ENCODE measurements at places on chromosomes 2 and 18. TPM values are rescaled to one million over a fixed set of nuclear protein-coding genes. Genes with fewer than 3 reads are reported as not detected.

GRCh38 chr2:232018181-232018580 is 56.7 kb downstream of the DIS3L2 start:
- no peak for DNase-seq

DNA sequence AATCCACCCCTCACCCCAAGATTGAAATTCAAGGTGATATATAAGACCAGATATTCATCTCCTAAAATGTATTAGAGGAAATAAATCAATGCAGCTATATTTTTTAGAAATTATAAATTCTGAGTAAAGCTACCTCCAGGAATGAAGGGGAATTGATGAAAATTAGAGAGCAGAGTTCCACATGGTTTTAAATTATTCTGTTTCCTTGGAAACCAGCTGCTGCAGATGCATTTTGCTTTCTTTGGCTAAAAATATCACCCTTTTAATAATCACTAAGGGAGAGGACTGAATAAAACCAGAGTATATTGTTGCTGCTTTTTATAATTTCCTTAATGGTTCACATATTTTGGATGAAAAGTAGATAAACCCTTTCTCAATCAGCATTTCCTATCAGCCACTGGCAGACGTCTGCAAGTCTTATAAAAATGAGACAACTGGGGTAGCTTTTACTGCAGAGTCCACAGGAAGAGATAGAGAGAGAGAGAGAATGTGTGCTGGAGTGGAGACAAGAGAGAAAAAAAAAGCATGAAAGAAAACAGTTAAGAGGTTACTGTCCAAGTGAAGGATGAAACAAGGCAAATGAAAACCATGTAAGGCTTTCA is 2.0 kb downstream of the CSRNP3 start:
- no peak for DNase-seq

- DNase-seq = no peak
These were observed 28.6 kb upstream of the TMEM87B start for GRCh38 chr2:112026509-112026908.

DNA sequence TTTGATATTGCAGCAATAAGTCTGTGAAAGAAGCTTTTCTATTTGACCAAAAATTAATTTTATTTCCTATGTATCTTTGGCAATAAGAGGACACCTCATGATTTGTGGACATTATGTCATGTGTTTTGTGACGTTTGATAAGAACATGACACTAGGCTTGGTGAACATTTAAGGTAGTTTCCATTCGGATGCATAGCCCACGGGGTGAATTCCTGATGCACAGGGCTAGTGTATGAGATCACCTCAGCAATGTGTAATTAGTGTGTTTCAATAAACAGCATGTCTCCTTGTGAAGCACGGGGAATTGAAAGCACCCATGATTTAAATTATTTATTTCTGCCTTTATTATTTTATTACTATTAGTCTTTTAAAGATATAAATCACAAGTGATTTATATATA is 146.1 kb upstream of the LINC00305 start:
- DNase-seq = no peak

DNA sequence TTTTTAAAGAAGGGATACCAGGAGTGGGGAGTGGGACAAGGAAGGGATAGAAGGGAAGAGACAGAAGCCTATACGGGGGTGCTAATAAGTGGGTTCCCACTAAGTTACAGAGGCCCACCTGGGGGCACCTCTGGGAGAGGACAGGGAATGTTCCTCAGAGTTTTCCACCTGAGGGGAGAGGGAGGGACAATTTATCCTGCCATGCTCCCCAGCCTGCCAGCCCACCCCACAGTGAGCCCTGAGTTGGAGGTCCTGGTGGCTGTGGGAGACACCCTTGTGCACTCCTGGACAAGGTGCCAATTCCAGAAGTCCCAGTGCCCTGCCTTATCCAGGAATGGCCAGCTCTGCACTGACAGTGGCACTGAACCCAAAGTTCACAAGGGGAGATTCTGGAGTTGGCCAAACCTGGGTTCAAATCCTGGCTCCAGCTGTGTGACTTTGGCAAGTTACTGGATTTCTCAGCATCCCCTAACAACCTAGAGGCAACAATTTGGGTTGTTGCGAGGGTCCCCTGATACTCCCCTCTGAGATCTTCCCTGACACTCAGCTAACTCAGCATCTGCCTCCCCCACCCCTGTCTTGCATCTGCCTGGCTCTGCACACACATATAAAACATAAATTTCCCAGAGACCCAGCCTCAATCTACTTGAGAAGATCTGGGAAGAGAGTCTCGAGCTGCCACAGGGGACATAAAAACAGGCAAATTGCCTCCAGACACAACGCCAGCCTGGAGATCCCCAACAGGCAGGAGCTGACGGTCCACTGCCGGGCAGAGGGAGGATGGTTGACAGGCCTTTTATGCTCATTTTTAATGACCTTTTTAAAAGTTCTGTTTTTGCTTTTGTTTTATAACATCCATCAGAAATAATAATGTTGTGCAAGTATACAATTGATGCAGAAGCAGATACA is 98.7 kb upstream of the ST3GAL5 start:
- DNase-seq = peak; percentile 18

DNA sequence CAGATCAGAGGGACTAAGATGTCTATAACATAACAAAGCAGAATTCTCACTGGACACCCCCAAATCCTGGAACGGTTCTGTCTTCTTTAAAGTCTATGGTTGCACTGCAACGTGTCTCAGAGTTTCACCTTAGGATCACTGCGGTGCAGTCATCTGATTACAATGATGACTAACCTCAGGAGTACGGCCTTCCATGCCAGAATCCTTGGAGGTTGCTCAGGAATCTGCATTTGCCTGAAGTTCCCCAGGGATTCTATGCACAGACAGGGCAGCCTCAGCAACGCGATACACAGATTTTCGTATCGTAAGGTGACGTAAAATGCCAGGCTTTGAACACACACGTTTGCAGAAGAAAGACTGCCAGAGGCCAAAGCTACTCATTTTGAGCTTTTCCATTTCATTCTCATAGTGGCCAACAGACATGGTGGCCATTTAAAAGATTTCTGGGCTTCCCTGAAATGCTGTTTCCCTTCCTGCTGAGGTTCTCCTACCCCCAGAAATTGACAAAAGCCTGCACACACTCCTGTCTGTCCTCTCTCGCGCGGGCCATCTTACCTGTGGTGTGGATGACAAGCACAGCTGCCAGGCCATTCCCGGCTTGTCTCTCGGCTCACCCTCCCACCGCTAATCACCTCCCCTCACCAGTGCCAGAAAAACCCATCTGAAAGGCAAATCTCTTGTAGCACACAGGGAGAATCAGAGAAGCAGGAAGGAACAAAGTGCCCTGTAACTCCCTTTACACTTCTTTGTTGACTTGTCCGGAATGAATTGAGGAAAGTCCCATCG is 148.8 kb downstream of the ACKR3 start:
- no peak for DNase-seq

DNA sequence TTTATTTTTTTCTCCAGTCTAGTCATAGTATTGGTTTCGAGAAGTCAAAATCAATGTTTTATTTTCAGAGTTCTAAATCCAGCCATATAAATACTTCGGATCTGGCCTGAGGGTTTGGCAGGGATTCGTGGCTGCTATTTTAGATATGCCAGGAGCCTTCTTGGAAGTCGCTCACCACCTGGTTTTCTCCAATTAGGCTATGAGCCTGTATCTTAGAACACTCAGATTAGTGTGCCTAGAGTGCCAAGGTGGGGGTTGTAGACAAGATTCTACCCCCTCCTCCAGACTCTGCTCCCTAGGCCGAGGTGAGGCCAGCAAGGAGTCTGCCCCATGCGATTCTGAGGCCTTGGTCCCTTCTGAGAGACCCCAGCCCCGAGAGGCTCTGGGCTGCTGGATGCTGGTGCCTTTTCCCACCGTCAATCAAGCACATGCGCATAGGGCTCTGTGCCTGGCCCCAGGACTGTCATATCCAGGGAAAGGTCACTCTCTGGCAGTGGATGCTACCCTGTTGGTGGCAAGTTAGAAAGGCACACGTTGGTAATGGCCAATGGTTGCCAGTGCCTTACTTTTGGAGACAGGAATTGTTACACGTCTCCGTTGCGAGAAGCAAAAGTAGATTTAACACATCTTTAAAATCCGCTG is 197.1 kb downstream of the AGAP1 start:
- DNase-seq = no peak

GRCh38 chr2:205496772-205497171 is 185.5 kb upstream of the NRP2 start:
- DNase-seq = no peak

- no peak for DNase-seq
These were observed 12.4 kb upstream of the VAPA start for GRCh38 chr18:9901377-9901776.

DNA sequence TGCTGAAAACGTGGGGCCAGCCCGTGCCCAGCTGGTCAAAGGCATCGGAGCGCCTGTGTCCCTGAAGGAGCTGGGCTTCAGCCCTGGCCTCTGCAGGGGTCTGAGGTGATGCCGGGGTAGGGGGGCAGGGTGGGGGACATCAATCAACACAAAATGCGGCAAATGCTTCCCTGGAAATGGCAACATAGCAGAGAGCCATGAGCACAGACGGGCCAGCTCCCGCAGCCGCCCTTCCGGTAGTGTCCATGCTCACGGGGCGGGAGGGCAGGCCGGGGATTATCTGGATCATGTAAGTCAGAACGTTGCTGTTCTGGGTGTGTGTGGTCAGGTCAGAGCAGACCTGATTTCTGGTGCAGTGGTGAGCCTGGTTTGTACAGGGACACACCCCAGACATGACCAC is 56.5 kb upstream of the TWIST2 start:
- no peak for DNase-seq

DNA sequence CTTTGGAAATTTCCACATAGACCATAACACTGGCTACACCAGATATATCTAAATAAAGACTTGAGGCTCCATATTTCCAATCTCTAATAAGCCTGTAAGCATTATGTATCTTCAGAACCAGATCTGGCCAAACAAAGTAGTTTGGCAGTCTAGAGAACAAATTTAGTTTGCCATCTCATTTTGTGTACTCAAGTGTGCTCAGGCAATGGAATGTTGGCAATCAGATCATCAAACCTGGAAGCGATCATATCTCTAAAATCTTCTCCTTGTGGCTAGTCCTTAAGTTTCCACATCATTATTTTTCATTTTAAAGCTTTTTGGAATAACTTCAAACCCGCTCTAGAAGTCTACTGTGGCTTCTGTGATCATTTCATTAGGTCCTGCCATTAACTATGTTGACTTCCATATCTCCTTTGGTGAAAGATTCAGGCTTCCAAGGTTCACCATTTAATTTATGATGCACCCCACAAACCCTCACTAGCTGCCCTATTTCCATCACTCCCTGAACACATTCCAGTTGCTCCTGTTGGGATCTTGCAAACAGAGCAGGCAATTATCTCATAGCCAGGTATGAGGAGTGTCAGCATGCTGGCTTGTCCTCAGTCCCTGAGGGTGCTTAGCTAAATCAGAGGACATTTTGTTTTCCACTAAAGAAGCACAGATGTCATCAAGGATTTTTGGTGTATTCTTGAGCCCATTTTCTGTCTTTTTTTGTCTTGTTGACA is 46.2 kb downstream of the WDR75 start:
- no peak for DNase-seq

- DNase-seq = no peak
These were observed 312 bp downstream of the NR4A2 start for GRCh38 chr2:156332284-156332533.

- peak; percentile 25 for DNase-seq
These were observed at the start of gene ADAM23 for GRCh38 chr2:206442833-206443734. Gene ADAM23, plus strand, starts transcription at chr2:206443532. Its CDS starts 335 bp downstream, at chr2:206443867.

DNA sequence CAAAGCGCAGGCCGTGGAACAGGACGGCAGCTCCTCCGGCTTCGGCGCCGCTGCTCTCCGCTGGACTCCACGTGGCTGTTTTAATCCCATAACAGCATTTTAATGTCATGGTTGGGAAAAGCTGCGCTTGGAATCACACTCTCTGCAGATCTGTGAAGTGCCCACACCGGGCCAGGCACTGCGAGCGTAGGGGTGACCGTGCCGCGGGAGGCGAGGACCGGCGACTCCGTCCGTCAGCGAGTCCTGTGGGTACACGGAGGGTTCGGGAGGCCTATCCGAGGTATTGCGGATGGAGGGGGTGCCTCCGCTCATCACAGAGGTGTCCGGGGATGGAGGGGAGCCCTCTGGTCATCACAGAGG is 198.0 kb upstream of the SALL3 start:
- DNase-seq = no peak

- peak; percentile 66 for DNase-seq
These were observed 241.5 kb downstream of the ICOS start for GRCh38 chr2:204177977-204178522.

DNA sequence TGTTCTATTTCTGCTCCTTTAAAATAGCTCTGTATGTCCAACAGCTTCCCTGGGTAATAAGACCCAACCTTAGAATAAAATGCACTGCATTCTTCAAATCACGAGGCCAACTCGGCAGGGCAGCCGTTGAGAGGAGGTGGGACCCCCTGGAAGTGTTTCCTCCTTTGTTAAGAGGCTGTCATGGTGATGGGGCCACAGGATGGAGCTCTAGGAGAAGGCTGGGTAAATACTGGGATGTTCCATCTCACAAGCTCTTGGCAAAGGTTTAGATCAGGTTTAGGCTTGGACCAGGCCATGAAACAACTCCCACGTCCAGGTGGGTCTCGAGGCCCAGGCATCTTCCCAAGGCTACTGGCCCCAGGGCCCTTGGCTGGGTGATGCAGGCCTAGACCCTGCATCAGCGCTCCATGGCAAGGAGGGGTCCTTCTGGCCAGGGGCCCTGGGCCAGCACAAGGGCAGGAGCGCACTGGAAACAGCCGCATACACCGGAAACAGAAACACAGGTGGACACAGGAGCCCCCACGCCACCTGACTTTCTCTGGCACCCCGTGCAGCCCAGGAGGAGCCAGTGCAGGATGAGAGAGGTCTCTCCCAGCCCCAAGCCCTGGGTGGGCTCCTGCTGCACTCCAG is 38.8 kb upstream of the OTOS start:
- DNase-seq = no peak

DNA sequence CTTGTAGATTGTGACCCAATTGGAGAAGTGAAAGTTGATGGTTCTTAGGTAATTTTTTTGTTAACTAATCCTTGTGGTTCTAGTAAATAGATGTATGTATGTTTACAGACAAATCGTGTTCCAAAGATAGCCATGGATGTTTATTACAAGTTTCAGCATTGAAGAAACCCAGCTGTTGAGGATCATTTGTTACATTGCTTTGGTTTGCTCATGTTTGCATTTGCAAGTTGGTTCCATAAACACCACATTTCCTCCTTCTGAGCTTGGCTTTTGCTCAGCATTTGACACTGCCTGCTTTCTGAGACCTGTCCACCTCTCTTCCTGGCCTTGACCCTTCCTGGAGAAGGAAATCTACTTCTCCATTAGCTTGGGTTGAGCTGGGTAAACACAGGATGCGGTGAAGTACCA is 1.8 kb upstream of the CCDC68 start:
- DNase-seq = no peak

The NT5C1B gene
- total RNA-seq = not detected

The DNAJC5G gene
- total RNA-seq = not detected

The C2orf74 gene
- 2.9 TPM for total RNA-seq

The CPS1 gene
- total RNA-seq = 3.3 TPM

The TNFAIP6 gene
- total RNA-seq = 0.57 TPM

The CFC1 gene
- total RNA-seq = not detected

The SLC5A7 gene
- 0.42 TPM for total RNA-seq

The HOXD13 gene
- total RNA-seq = 0.77 TPM

The SLC9A2 gene
- 58.4 TPM for total RNA-seq

All from colonic mucosa (tissue), 4 donors.